ENCODE measurements at places on chromosomes 3 and 15.

DNA sequence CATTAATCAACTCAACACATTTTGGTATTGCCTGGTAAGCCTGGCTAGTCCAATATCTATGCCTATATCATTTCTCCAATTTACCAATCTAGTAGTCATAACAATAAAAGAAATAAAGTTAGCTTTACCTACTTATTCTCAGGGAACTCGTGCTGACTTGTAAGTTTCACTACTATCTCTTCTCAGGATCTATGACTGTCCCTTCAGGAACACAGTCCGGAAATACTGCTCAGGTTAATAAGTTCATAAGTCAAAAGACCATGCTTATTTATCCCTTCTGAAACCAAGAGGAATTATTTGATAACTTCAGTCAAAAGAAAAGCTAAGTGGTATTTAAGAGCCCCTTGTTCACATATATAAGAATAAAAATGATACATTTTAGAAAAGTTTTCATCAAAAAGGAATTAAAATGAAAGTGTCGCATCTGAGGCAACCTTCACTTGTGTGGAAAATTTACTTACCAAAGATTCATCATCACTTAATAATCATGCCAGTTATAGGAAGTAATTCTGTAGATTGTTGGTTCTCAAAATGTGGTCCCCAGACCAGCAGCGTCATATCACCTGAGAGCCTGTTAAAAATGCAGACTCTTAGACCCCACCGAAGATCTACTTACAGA, 15.5 kb upstream of the THRB start:
- no peak for DNase-seq

GRCh38 chr3:111473550-111473949, 68.4 kb upstream of the CD96 start:
- peak; percentile 12 for DNase-seq

DNA sequence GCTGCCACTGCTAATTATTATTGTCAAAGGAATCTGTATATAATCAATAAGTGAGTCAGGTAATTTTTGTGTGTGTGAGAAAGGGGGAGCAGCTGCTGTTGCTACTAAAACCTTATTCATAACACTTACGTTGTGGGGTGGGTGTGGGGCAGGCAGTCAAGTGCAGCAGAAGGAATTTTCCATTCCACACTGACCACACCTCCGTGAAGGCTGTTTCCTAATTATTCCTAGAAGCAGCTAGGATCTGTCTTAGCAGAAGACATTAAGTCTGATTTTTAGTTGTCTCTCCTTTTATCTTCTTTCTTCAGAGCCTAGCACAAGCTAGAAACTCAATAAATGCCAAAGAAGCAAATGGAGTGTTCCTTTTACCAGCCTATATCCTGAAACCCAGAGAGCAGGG, 4.0 kb upstream of the U2SURP start:
- DNase-seq, result no peak

- DNase-seq, result peak; percentile 67
Observed at GRCh38 chr15:90789462-90789861, 72.3 kb downstream of the BLM start.

DNA sequence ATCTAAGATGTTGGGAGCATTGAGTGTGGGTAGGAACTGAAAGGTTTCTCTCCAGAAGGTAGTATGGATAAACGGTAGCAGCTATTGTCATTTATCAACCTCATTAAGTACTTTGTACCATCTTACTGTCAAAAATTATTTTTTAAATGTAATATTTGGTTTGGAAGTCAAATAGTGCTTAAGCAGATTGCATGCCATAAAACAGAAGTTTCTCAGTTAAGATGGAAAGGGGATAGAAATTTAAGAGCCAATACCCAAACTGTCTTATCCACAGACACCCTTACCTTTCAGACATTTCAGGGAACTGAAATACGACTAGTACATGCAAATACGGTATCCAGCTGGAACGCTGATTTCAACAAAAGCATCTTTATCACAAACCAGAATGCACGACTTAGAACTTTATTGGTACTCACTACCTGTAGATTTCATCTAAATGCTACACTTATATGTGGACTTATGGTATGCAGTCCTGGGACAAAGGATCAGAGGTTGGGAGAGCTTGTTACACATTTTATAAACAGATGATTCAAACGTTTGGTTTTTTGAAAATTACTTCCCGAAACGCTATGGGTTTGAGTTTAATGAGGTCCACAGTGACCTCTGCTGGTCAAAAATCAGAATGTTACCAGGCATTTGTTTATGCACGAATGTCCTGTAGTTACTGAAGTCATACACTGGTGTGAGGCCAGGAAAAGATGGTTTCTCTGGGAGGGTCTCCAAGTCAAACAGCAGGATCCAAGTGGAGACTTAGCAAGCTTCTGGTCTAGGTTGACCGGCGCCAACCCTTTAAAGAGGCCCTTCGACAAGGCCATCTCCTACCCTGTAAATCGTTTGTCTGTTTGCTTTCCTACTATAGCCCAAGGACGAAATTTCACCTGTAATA, 45.7 kb upstream of the DUT start:
- DNase-seq, result peak; percentile 82

DNA sequence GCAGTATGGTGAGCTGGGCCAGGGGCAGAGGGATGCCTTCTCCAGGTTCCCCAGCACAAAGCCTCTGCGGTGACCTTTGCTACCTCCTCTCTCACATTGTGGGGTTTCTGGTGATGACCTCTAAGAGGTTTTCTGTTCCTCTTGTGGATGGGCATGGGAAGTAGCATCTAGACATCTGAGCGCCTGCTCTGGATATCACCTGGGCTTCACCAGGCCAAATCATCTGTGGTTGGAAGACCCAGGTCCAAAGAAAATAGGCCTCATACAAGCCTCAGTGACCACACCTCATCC, 7.0 kb downstream of the APEH start:
- no peak for DNase-seq

GRCh38 chr3:16433701-16434151, 79.8 kb downstream of the RFTN1 start:
- no peak for DNase-seq

DNA sequence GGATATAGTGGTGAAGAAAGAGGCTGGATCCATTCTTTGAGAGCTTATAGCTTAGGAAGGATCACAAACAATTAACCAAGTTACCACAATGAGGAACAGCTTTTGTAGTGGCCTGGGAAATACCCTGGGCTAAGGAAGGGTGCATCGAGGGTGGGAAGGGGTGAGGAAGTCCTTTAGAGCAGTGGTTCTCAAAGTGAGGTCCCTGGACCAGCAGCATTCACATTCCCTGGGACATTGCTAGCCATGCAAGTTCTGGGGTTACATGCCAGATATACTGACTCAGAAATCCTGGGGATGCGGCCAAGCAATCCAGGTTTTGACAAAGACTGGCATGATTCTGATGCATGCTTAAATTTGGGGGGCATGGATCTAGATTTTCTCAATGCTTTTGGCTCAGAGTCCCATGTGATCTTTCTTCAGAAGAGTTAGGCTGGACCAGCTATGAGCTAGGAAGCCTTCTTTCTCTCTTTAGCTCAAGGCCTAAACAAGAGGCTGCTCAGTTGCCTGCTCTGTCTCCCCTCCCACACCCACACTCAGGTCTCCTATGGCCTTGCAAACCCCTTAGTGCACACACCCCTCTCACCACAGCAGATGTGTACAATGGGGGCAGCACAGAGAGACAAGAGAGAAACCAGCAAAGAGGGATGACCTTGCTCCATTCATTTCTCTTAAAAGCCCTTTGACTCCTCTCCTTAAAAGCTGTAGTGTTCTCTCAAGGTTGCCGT, 1.8 kb upstream of the CCR1 start:
- DNase-seq, result no peak

DNA sequence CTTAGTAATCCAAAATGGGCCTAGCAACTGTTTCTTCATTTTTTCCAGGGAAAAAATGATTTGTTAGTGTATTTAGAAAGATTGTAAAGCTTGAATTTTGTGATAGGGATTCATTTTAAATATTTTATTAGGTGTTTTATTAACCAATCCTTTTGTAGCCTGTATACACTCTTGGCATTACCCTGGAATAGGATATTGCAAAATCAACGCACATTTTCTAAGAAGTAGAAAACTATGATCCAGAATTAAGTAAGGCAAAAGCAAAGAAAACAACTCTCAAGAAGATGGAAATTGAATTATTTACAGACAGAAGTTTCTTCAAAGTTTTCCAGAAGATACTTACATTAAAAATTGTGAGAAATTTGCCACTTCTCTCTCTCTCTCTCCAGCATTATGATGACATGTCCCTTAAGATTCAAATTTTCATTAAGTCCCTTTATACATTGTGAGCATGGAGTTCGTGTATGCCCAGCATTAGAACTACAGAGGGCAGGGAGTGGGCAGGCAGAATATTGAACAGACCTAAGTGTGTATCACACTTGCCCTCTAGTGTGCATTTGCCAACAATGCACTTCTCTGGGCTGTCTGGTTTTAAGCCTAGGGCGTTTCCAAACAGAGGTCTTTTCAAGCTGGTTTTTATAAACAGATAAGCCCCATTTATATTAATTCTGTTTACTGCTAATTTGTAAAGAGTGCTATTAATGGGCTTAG, 28.5 kb upstream of the CMSS1 start:
- DNase-seq, result peak; percentile 74

DNA sequence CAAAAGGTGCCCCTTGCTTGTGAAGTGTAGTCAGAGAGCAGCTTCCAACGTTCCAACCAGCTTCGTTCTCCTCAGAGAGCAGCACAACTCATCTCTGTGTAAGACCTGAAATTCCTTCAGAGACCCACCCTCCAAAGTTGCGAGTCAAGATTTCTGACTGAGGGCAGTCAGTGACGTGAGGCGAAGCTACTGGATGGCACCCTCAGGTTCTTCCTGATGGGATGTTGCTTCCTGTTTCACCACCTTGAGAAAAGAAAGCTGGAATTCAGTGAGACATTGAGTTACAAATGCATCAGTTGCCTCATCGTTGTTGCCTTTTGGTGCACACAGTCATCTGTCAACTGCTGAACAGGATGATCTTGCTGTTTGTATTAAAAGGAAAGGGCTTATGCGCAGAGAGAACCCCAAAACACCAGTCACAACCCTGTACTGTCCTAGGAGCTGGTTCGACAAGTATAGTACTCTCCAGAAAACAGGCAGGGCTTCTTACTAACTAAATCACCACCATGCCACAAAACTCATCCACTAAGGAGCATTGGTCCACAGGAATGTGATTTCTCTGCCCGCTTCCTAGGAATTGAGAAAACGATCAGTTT, at the start of gene CERS3:
Gene CERS3 (minus strand): TSS at position 118 of the 596 bp plus-strand sequence. CDS start 27,101 bp downstream, outside the sequence.
- DNase-seq, result no peak

- no peak for DNase-seq
Observed at GRCh38 chr3:135213822-135214221, 418.8 kb downstream of the EPHB1 start.

DNA sequence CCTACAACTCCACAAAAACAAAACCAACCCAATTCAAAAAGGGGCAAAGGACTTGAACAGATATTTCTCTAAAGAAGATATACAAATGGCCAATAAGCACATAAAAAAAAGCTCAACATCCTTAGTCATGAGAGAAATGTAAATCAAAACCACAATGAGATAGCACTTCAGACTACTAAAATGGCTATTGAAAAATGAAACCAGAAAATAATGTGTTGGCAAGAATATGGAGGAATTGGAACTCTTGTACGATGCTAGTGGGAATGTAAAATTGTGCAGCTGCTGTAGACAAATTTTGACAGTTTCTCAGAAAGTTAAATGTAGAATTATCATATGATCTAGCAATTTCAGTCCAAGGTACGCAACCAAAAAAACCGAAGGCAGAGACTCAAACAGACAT, 29.0 kb downstream of the KY start:
- peak; percentile 33 for DNase-seq

DNA sequence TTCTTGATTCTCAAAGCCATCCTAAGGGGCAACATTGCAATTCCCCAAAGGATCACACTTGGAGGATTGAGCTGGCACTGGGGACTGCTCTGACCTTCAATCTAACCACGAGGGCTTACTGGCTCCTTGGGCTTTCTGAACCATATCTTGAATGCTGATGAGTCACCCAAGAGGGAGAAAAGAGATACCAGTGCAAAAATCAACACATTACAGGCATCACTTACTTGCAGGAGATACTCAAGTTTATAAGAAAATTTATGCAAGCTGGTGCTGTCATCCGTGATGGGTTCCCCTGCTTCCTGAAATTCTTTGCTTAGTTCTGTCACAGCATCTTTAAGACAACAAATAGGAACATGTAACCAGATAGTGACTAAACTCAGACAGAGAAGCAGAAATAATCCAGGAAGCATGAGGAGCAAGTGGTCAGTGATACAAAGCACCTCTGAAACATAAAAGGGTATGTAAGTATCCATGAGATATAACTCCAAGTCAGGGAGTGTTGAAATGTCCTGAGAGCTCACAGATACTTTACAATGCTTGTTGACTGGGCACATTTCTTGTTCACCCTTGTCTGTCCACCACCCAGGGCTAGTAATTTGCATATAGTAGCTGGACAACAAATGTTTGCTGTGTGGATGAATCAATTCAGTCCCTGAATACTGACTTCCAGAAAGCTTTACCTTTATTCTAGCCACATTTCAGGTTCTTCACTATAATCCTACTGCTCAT, 14.1 kb downstream of the FYCO1 start:
- peak; percentile 43 for DNase-seq

- no peak for DNase-seq
Observed at GRCh38 chr3:195101927-195102608, 168.9 kb downstream of the XXYLT1 start.

- no peak for DNase-seq
Observed at GRCh38 chr15:94042180-94042928, 189.0 kb upstream of the MCTP2 start.

GRCh38 chr15:98375513-98376340, 272.6 kb upstream of the IGF1R start:
- no peak for DNase-seq

- no peak for DNase-seq
Observed at GRCh38 chr3:125608419-125608818, 13.1 kb upstream of the OSBPL11 start.

- no peak for DNase-seq
Observed at GRCh38 chr15:83928878-83929418, 275.0 kb downstream of the ADAMTSL3 start.

All from fibroblast of upper back skin (primary cell).